ENCODE measurements at places on chromosomes 5 and 9.
A peak's percentile ranks its signal among the peaks of the same experiment; 100 is the strongest.

DNA sequence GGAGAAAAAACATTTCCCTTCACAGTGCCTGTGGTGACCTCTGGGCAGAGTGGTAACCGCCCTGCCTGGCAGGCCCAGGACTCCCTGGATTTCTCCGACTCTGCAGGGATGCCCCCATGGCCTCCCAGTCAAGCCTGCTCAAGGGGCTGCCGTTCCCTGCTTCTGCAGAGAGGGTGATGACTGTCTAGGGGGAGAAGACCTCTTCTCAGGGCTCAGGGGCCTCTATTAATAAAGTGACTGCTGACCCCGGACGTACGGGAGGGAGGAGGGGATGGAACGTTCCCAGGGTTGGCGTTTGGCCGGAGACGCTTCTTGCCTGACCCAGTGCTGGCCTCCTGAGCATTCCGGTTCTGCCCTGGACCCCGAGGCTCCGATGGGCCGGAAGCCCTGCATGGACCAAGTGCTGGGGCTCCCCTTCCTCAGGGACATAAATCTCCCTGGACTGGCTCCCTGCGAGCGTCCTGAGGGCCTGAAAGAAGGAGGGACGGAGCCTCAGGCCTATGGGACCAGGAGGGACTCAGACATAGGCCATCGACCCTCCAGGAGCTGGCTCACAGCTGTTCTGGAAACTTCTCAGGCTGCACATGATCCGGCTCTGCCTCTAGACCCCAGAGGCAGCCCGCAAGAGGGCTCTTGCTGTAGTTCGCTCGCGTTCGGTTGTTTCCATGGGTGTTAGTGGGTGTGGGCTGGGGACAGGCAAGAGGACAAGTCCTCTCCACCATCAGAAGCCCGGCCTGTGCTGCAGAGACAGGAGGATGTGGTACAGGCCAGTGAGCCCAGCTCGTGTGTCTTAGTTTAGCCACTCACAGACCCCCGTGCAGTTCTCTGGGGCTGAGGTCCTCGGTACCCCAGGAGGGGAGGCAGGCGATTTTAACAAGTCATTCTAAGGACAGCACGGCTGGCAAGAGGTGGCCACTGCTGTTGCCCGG, 8.1 kb upstream of the RNU6ATAC start:
- DNase-seq, result no peak

- no peak for DNase-seq
Observed at GRCh38 chr9:83675466-83675865, 32.3 kb downstream of the UBQLN1 start.

GRCh38 chr5:4627131-4627530, 513.0 kb upstream of the ADAMTS16 start:
- no peak for DNase-seq

DNA sequence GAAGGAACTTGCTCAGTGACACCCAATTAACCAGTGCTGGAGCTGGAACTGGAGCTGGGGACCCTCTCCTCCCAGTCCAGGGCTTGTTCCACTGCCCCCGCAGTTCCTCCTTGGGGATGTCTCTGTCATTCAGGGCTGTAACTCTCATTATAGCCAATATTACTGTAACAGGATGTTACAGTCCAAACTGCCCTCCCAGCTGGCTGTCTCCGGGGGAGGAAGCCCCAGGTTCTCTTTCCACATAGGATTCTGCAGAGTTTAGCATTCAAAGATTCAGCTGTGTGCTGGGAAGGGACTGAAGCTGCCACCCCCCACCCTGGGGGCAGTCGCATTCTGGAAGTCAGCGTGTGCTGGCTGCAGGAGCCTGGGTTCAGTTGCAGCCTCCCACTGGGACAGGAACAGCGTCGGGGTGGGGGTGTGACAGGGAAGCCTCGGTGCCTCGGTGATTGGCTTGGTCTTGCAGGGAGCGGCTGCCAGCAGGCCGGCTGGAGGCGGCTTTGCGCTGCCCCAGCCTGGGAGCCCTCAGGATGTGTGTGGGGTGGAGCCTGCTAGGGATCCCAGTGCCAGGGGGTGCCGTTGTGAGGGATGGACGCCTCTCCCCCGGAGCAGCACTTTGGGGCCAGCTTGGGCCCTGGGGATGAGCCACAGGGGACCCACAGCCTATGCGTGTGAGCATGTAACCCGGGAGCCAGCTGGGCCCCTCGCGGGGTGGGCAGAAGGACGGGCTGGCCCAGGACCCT, 101.1 kb downstream of the RGS3 start:
- DNase-seq, result no peak

- no peak for DNase-seq
Observed at GRCh38 chr9:117521293-117521692, 106.4 kb upstream of the ASTN2 start.

- no peak for DNase-seq
Observed at GRCh38 chr9:134010310-134011173, 14.7 kb upstream of the BRD3OS start.

DNA sequence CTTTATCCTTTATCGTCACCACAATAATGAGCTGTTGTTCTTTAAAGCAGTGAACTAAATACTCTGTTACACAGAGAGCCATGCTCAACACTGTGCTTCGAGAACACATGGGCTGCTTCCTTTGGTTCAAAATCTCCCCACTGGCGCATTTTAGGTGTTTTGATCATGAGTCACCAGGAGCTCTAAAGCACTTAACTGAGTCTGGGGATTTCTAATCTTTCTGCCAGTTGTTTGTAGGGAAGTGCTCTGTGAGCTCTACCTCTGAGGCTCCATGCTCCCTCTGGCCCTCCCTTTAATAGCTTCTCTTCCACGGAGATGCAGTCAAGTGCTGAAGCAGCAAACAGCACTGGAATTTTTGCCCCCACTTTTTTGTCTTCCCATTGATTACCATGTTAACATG, 17.0 kb downstream of the ERAP2 start:
- peak; percentile 31 for DNase-seq

- DNase-seq, result no peak
Observed at GRCh38 chr5:162683284-162683683, 615.7 kb downstream of the GABRG2 start.

- no peak for DNase-seq
Observed at GRCh38 chr5:69032009-69032408, 61.8 kb upstream of the SLC30A5 start.

GRCh38 chr5:179137643-179138567, 77.7 kb downstream of the ZNF354C start:
- DNase-seq, result no peak

GRCh38 chr5:170757182-170757601, 26.3 kb upstream of the GABRP start:
- DNase-seq, result no peak

- no peak for DNase-seq
Observed at GRCh38 chr5:43115968-43116367, 4.7 kb upstream of the ZNF131 start.

DNA sequence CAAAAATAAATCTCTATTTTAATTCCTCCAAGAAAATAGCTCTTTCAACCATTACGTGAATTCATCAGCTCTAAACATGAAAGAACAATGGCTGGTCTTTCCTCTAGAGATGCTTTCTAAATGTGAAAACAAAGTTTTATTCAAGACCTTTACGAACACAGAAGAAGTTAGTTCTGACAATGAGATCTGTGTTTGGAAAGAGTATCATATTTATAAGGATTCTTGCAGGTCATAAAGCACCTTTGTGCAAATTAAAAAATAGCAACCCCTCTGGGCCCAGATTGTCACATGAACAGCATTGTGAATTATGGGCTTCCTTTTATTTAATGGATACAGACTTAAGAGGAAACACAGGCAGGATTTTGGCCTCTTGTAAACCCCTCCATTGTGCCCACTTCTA, 17.7 kb upstream of the FTMT start:
- DNase-seq, result no peak

DNA sequence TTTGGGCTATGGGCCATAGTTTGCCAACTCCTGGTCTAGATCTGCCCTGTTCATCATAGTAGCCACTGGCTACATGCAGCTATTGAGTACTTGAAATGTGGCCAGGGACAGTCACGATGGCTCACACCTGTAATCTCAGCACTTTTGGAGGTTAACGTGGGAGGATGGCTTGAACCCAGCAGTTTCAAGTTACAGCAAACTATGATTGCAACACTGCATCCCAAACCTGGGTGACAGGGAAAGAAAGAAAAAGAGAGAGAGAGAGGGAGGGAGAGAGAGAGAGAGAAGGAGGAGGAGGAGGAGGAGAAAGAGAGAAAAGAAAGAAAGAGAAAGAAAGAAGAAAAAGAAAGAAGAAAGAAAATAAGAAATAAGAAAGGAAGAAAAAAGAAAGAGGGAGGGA, 5.1 kb upstream of the GMCL2 start:
- no peak for DNase-seq

DNA sequence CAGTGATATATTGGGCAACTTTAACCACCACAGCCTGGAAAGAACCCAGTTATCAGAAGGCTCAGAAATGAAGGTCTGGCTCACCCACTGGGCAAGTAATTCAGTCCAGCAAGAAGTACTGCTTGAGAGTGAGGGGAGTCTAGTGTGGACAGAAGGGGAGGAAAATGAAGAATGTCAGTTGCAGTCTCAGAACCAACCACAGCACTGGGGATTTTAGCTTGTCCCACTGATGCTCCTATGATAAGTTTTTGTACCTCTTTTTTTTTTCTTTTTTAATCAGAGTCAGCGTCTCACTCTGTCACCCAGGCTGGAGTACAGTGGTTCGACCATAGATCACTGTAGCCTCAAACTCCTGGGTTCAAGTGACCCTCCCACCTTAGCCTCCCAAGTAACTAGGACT, 9.4 kb upstream of the CD72 start:
- no peak for DNase-seq

GRCh38 chr9:88462191-88462590, 72.8 kb upstream of the NXNL2 start:
- no peak for DNase-seq

DNA sequence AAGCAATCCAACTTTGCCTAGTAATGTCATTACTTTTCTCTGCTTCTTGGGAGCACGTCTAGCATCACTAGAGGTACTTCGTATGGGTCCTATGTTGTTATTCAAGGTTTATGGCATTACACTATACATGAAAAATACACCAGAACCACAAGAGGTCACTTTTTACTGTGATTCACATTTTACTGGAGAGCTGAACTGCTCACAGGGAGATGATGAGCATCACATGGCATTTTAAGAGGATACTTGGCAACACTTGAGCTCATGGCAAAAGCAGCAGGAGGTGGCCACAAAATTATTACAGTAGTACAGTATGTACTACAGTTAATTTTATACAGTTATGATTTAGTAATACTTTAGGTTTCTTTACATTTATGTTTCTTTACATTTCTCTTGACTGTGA, 223.4 kb downstream of the PARP8 start:
- DNase-seq, result no peak

DNA sequence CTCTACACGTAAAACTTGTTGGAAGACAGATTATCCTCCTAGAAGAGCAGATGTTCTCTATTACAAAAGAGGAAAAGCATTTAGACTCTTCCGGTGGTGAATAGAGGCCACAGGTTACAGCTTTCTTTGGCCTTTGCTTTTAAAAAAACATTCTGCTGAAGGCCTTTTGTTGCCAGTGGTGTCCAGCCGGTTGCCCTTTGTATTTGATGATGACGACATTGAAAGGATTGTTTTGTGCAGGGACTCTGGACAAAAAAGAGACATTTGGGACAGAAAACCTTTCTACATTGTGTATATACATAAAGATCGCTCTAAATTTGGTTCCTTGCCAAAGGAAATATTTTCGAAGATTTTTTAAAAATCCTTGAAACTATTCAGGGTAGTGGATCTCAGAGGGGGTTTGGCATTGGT, 180.3 kb downstream of the C9orf152 start:
- DNase-seq, result no peak

DNA sequence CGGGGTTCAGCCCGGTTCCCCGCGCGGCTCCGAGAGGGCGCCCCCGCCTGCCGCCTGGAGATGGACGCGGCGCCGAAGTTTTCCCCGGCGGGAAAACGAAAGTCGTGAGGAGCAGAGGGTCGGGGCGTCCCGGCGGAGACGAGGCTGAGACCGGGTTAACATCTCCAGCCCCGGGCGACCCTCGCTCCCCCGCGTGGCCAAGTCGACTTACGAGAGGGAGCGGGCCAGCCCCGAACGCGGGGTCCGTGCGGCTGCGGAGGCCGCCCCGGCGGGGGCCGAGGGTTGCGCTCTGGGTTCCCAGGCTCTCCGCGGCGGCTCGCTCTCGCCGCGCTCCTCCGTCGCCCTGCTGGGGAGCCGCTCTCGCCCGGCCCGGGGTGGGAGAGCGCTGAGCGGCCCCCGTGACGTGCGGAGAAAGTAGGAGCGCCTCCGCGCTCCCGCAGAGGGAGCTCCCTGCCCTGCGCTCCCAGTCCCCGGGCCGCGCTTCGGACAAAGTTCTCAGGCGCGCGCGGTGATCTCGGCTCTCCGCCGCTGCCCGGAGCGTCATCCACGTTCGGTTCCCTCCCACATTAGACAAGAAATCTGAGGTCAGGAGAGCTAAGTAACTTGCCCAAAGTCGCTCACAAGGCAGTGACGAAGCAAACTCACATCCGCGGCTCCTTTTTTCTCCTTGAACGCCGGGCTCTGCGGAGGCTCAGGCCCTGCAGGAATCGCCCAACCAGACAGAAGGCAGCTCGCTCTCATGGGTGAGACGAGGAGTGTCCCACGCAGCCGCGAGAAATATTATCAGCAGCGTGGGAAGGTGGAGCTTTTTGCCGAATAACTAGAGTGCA, 1.2 kb upstream of the GCNT4 start:
- DNase-seq, result peak; percentile 57

GRCh38 chr9:97575673-97576200, 57.4 kb downstream of the TSTD2 start:
- DNase-seq, result no peak

GRCh38 chr5:69516769-69517168, 24.2 kb downstream of the OCLN start:
- DNase-seq, result no peak
